A549 treated with GW870086 at 1 μM for 4 hours (cell line): ENCODE measurements at places on chromosomes 11 and 22. TPM values are rescaled to one million over a fixed set of nuclear protein-coding genes. Genes with fewer than 3 reads are reported as not detected.

Gene MEI1
- 0.53 TPM in 1 of 5 replicates, not detected in the others for total RNA-seq

Gene C11orf21
- not detected in 5 replicates for total RNA-seq

Gene RFPL2
- 0.11 to 0.49 TPM (median 0.19 TPM) in 4 of 5 replicates, not detected in the other for total RNA-seq

Gene GSTT2B
- 0.26 to 0.54 TPM (median 0.37 TPM) in 4 of 5 replicates, not detected in the other for total RNA-seq

Gene YPEL1
- total RNA-seq: 0.16 to 0.54 TPM (median 0.30 TPM) in 5 replicates

Gene OR52I1
- not detected in 5 replicates for total RNA-seq

Gene NRXN2
- total RNA-seq: 0.19 to 0.35 TPM (median 0.27 TPM) in 5 replicates

Gene PANX3
- not detected in 5 replicates for total RNA-seq

Gene RASL10A
- total RNA-seq: 0.36 to 0.62 TPM (median 0.52 TPM) in 3 of 5 replicates, not detected in the others

Gene KRTAP5-1
- not detected in 5 replicates for total RNA-seq

Gene ELFN2
- total RNA-seq: 5.9 to 8.8 TPM (median 7.0 TPM) in 5 replicates

Gene TRIM51
- not detected in 5 replicates for total RNA-seq

Gene C11orf91
- total RNA-seq: 0.58 to 2.2 TPM (median 1.4 TPM) in 5 replicates

Gene LDHAL6A
- total RNA-seq: not detected in 5 replicates
